ENCODE measurements at places on chromosomes 7 and 10.

- DNase-seq = no peak
Measured at GRCh38 chr10:114491933-114492332, 87.6 kb upstream of the AFAP1L2 start.

GRCh38 chr7:16420329-16420648 is 1.0 kb downstream of the CRPPA start:
- no peak for DNase-seq

DNA sequence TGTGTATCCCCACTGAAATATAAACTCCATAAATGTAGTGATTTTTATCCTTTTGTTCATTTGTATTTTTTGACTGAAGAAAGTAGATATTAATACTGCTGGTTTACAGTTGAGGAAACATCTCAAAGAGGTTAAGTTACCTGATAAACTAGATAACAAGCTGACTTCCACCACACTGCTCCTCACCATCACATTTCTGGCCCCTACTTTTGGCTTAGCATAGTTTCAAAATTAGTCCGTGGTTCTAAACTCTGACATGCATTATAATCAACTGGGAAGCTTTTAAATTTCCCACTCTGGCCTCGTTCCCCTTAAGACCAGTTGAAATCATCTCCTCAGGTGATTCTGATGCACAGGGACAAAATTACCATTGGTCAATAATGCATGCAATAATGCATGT is 43.5 kb downstream of the ANKIB1 start:
- DNase-seq = no peak

DNA sequence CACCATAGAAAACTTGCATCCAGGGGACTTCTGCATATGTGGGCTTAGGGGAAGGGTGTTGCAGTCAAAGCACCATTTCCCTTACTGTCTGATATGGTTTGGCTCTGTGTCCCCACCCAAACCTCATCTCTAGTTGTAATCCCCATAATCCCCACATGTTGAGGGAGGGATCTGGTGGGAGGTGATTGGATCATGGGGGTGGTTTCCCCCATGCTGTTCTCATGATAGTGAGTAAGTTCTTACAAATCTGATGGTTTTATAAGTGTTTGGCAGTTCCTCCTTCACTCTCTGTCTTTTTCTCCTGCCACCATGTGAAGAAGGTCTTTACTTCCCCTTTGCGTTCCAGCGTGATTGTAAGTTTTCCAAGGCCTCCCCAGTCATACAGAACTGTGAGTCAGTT is 177.4 kb downstream of the ADK start:
- no peak for DNase-seq

DNA sequence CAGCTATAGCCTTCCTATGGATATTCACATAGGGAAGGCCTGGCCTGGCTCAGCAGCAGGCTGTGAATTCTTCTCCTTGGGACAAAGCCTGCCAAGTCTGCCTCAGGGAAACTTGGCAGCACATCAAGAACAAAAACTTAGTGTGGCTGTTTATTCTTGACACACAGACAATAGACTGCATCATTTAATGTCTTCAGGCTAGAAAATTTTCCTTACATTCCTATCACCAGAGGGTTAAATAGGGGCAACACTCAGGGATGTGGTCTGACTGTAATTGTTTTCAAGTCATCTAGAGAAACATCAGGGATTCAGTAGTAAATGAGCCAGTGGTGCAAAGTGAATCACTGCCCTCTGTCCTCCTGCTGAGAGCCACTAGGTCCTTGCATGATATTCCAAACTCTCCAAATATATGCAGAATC is 137.3 kb downstream of the SEMA3C start:
- no peak for DNase-seq

All from aorta (tissue), 5 donors.